Body of pancreas (tissue), 4 donors: ENCODE measurements at places on chromosomes 1 and 21.

DNA sequence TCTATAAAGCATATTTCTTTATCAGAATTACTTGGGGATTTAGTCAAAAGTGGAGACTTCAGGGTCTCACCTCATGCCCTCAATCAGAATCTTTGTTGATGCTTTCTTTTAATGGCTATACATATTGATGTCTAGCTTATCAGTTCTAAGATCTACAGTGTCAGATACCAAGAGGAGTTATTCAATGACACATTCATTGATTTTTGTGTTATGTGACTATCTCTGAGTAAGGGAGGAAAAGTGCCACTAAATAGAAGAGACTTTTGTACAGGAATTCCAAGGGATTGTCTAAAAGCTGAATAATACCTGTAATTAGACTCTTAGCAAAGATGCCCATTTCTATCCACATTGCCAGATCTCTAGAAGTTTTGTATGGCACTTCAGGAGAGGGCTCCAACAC is 87.2 kb downstream of the HLX start:
- DNase-seq, result no peak

DNA sequence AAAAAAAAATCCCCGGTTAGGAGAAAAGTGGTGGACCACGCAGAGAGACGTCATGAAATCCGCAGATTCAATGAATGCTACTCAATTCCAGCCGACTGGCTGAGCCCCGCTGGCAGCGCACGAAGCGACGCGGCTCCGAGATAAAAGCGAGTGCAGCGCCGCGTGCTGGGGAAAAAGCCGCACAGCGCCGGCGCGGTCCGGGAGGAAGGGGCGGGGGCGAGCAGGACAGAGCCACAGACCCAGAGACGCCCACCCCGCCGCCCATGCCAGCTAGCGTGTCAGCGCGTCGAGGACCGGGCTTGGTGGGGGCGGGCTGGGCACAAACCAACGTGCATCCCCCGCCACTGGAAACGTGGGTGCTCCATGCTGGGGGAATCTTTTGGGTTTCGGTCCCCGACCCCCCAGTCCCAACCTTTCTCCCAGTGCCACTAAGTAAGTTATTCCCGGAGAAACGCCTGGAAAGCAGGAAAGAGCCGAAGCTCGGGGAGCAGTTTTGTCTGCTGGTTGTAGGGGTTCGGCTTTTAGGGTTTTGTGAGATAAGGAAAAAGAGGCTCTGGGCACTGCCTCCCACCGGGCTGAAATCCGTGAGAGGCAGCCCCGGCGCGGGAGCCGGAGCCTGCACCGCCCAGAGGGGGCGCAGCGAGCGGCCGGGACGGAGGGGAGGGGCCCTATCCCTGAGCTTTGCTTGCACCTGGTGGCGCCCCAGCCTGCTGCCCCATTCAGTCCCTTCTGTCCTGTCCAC is at the start of gene KCNJ6:
KCNJ6 (minus strand) TSS at position 148 of the 742 bp plus-strand sequence. CDS start 75,775 bp downstream, outside the sequence.
- DNase-seq, result peak; percentile 24

DNA sequence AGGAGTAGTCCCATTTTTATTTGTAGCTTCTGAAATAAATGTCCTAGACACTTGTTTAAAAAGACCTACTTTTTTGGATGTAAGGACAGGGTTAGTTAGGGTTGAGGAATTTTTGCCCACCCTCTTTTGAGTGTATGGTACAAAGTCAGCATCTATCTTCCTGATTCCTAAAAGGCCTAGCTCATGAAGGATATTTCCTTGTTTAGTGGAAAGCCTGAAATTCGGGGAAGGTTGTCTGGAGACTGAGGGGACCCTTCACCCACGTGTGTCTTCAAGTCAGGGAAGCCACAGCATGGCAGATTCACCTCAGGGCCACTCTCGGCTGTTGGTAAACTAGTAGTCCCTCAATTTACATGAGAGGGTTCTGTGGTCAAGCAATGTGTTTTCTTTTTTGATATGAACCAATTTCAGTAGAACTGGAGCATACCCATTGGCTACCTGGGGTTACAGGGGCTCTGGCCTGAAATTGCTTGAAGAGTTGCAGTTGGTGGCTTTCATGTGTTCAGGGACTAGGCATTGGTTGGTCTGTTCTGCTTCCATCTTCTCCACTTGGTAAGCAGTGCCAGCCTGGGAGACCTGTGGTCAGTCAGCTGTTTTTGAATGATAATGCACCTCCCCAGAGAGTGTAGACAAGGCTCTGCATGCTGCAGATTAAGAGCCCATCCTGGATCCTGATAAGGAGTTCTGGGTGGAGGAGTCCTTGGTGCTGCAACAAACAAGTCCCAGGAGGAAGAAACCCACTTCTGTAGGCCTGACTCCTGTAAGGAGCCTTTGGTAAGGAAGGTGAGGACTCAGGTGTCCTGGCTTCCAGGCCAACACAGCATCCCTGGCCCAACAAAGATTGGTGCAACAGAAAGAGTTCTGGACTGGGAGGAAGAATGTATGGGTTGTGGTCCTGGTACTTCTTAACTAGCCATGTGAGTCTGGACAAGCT is 6.3 kb downstream of the BTG2 start:
- peak; percentile 22 for DNase-seq

GRCh38 chr21:41625428-41625827 is 117.5 kb upstream of the TMPRSS2 start:
- DNase-seq, result no peak

- no peak for DNase-seq
Observed at GRCh38 chr1:171366816-171367215, 52.8 kb downstream of the FMO4 start.

DNA sequence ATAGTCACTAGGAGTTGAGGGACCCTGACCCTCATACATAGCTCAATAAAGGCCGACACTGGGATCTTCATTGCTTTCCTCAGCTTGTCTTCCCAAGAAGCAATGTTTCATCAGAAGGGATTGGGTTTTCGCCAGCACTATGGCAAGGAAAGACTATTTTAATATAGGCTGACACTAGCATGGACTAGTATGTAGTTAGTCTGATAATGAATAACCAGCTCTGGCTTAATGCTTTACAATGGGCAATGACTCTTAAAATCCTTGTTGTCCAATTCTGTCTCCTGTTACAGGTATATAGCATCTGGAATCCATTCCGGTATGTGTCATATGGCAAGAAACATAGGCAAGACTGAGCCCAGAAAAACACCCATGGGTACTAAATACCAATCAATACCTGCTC is 15.3 kb upstream of the SYT2 start:
- no peak for DNase-seq

DNA sequence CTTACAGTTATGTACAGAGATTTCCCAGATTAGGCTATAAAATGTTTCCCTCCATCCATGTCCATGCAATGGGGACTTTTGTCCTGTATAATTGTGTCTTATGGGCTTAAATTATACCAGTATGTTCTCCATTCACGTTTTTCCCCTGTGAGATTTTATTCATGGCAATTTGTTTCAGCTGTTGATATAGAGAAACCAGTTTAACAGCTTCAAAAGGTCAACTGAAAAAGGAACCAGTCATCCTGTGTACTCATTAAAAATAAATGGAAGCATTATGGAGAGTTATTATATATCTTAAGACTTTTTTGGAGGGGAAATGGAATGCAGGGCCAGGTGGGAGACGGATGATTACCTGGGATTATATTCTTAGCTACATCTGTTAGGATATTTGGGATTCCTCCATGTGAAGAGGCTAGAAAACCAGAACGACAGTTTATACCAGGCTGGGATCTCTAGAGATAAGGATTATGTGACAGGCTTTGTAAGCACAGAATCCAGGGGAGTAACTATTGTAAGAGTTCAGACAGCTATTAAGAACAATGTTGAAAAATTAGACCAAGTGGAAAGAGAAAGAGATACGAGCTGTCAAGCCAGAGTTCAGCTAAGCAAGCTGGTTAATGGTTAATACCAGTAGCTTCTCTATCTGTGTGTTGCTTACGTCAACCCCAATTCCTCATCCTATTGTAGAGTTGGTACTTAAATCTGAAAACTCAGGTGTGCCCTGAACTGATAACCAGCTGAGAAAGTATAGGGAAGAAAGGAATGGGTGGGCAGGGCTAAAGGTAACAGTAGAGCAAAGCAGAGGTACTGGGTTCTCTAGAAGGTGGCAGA is 12.4 kb upstream of the ZNF697 start:
- no peak for DNase-seq
